ENCODE measurements at places on chromosomes 6 and 20. TPM values are rescaled to one million over a fixed set of nuclear protein-coding genes. Genes with fewer than 3 reads are reported as not detected.

The RAMACL gene
- 0.15 TPM for total RNA-seq

The HRH3 gene
- 0.15 TPM for total RNA-seq

The CST1 gene
- total RNA-seq: not detected

GRCh38 chr20:3203315-3204123 is 963 bp downstream of the DDRGK1 start:
- DNase-seq: no peak

The DUSP15 gene
- 2.5 TPM for total RNA-seq

The SLC13A3 gene
- total RNA-seq: not detected

- no peak for DNase-seq
These were observed 272.9 kb upstream of the FERMT1 start for GRCh38 chr20:6395695-6396094.

The FOXF2 gene
- total RNA-seq: 3.7 TPM

DNA sequence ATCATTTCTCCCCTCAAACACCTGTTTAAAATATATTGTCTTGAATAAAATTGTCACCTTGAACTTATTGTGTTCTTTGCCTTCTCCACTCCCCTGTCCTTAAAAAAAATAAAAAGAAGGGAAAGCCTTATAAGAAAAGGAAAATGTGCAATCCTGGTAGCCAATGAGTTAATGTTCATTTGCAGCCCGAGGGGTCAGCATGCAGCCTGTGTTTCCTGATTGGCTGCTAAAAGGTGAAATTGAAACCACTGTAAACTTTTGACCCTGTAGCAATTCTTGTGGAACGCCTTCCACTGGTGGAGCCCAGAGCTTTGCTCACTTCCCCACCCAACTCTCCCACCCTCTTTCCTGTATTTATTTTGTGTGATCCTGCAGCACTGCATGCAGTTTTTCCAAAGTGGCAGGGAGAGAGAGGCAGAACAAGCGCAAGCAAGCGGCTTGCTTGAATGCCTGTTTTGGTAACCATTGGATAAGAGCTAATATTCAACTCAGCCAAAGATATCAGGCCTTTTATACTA is 74.9 kb downstream of the NCOA3 start:
- DNase-seq: peak; percentile 98

The HAO1 gene
- total RNA-seq: not detected

The GPRC6A gene
- total RNA-seq: not detected

DNA sequence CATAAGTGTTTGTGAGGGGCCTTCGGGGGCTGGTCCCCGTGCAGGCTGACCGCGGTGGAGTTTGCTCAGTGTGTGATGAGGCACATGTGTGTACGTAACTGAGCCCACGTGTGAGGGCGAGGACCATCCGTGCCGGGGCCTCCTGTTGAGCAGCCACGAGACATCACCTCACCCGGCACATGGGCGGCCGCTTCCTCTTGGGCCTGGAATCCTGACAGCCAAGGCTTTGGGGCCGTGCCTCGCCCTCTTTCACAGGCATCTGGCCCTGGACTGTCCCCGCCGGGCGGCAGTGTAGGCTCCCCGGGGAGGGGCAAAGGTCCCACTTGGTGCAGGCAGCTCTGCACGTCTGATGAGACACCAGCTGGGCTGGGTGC is 202.3 kb downstream of the DLL1 start:
- DNase-seq: no peak

The ELOVL2 gene
- 21.1 TPM for total RNA-seq

DNA sequence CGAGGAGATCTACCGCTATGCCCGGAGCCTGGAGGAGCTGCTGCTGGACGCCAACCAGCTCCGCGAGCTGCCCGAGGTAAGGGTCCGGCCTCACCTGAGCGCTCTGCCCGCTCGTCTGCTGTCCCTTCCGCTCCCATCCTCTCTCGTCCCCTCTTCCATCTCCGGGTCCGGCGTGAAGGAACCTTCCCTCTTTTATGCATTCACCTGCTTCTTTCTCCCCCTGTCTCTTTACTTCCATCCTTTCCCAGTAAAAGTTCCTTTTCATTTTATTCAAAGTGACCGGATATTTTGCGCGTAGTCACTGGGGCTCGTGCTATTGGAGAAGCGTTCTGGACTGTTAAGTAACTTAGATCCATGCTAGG is 516 bp downstream of the LRRC1 start:
- DNase-seq: no peak

DNA sequence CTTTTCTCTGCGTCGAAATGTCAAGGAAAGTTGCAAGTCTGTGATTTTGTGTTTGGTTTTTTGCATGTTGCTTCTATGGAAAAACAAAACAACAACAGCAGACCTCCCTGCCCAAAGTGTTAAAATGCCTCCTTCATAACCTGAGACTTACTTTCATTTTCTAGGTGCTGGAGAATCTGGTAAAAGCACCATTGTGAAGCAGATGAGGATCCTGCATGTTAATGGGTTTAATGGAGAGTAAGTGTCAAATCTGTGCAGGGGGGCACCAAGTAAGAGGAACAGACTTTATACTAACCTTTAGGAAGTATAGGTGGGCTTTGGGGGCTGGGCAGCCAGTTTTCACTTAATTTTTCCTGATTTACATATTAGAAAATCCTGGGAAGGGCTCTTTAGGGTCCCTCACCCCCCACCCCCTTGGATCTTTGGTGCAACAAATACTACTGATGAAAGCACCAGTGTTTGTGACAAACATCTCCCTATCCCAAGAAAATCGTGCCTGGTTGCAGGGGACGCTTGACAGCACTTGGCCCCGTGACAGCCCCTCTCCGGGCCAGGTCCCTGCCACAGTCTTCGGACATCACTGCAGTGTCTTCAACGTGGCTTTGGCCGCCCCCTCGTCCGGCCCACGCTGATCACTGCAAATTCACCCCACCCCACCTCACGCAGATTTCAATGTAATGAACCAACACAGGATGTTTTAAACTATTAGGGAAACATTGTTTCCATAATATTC is 43.1 kb downstream of the GNAS start:
- DNase-seq: no peak

DNA sequence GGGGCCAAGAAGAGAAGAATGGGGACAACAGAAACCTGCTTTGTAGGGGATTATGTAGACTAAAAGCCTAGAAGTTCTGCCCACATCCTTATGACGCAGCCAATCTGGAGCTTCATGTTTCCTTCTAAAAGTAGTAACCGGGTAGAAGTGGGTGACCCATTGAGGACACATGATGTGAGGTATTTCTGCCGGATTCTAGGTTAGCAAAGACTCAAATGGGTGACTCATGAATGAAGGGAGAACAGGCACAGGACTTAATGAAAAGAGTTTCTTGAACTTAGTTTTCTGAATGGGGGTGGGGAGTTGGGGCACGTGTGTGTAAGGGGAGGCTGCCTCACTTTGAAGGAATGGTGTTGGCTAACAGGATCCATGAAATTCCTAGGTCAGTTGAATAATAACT is 68.8 kb downstream of the CDS2 start:
- no peak for DNase-seq

The DYNLT2 gene
- total RNA-seq: 4.3 TPM

GRCh38 chr20:25574411-25574810 is 10.9 kb downstream of the NINL start:
- DNase-seq: peak; percentile 19

The PACRG gene
- not detected for total RNA-seq

DNA sequence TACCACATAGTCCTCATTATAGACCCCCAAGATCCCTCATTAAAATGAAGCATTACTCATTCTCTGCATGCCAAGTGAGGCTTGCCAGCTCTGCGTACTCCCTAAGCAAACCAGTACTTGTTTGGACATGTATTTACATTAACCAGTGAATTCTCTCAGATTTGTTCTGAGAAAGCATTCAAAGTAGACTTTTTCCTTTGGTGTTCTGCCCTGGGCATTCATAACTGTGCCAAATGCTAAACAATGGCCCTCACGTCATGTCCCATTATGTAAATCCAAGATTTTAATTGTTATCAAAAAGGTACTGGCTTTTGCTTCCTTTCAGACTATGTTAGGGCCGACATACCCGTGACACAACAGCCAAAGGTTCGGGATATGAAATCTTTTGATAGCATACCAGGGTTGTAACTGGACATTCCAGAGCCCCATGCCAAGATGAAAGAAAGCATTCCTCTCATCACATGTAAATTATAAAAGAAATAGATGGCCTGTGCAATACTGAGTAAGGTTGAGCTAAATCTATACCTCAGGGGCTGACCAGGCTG is 164.2 kb downstream of the ADAT2 start:
- no peak for DNase-seq

The BPIFB2 gene
- total RNA-seq: not detected

DNA sequence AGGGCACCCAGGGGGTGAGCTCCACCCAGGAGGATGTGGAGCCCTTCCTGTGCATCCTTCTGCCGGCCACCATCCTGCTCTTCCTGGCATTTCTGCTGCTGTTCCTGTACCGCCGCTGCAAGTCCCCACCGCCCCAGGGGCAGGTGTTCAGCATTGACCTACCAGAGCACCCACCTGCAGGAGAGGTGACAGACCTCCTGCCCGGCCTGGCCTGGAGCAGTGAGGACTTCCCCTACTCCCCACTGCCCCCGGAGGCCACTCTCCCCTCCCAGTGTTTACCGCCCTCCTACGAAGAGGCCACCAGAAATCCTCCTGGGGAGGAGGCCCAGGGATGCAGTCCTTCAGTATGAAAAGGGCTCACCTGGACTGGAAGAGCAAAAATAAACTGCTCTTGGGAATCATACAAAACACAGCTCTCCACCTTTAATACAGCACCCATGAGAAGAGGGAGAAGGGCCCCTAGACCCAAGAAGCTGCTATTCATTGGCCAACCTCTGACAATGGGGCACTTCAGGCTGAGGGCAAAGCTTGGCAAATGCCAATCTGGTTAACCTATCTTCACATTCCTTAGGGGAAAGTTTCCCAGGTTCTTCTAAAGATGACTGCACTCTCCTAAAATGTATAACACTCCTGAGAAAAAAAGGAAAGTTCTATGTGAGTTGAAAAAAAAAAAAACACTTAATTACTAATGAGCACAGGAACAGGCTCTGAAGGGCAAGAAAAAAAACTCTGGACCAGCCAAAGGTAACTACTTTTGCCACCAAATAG is 5.0 kb downstream of the SMIM28 start:
- no peak for DNase-seq

DNA sequence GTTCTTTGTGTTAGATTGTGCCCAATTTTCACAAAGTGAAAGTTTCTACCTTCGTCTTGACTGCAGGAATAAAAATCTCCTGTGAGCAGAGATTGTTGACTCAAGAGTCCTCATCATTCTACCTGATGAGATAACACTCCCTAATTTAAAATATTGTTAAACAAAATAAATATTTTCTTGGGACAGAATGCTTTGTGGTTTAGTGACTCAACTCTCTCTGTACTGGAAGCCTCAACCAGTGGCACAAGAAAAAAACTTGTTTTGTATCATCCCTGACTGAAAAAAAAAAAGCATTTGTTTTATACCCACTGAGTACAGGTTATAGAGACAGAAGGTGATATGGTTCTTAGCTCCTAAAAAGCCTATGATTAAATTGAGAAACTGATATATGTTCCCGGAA is 78.9 kb downstream of the CRYBG1 start:
- DNase-seq: no peak

DNA sequence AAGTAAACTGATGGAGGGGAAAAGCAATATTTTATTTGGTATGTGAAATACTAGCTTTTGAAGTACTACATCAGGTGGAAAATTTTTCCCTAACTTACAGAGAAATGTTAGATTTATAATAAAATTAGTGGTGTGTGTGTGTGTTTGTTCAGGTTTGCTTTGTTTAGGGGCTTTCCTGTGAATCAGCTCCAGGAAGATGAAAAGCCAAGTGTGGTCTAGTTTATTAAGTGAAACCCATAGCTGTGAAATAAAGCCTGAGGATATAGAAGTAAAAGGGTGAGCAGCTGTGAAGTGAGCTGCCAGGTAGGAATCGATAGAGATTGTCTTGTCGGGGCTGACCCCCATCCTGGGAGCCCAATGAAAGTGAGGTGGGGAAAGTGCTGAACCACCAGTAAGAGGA is 347.6 kb upstream of the IMPG1 start:
- no peak for DNase-seq

- DNase-seq: no peak
These were observed 5.2 kb upstream of the GOPC start for GRCh38 chr6:117607511-117607910.

The HLA-DRA gene
- total RNA-seq: not detected

DNA sequence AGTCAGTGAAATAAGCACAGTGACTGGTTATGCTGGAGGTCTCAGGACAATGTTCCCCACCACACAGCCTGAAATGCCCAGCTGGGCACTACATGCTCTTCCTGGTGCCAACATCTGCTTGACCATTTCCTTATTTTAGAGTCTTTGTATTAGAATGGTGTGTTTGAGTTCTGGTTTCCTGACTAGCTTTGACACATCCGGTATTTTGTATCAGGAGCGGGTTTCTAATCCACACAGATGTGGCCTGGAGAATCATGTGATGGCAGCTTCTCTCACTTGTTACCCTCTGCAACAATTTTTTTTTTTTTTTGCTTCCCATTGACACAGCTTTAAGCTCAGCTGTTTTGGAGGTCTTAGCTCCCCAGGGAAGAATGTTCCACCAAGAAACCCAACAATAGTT is 164.5 kb upstream of the CST7 start:
- DNase-seq: no peak

DNA sequence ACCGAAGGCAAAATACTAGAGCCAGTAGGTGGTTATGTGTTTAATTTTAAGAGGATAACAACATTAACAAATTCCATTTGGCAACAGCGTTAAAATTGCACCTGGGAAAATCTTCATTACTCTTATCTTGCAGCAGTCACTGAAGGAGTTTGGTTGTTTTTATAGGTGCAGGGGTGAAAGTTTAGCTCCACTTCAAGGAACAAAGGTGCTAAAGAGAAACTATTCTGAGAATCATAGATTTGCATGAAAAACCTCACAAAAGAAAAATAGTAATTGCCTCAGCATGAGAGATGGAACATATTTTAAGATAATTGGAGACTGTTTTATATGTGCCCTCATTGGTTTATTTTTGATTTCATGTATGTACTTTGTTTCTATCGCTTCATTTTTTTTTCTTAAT is 444.4 kb downstream of the UTRN start:
- DNase-seq: no peak

DNA sequence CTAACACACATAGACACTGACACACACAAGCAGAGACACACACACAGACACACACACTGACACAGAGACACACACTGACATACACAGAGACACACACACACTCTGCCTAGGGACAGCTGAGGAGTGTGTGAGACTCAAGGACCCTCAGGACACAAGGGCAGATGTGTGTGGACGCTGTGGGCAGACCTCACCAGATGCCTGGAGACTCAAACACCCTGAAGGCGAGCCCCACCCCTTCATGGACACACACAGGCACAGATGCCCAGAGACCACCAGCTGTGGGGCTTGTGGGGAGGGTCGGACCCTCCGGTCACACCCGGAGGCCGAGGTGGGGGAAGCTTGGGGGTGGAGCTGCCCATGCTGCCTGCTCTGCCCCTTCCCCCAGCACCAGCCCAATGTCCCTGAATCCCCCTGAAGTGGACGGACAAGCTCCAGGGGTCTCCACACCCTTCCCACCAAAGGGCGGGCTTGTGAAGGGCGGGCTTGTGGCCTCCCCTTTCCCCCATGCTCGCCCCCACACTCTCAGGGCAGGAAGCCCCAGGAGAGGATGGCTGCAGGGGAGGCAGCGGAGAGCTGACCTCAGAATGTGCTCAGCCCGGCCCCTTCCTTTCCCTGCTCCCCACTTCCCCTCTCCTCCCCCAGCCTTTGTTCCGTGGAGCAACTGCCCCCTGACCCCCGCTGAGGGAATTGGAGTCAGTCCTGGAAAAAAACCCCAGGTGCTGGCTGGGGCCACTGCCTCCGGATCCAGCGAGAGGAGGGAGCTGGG is 13.9 kb upstream of the ABHD16B start:
- peak; percentile 70 for DNase-seq

GRCh38 chr6:102197211-102197610 is 803.7 kb downstream of the GRIK2 start:
- peak; percentile 7 for DNase-seq

All from SJCRH30 (cell line).